ENCODE measurements at places on chromosomes 3 and 15.

GRCh38 chr3:1583044-1583443 is 490.2 kb downstream of the CNTN6 start:
- DNase-seq, result no peak

- no peak for DNase-seq
Observed at GRCh38 chr15:57505949-57506391, 85.7 kb upstream of the MYZAP start.

GRCh38 chr15:72271895-72272212 is 500 bp downstream of the PARP6 start:
- DNase-seq, result peak; percentile 18

- DNase-seq, result no peak
Observed at GRCh38 chr3:25944329-25944728, 154.4 kb downstream of the OXSM start.

Measured in suppressor macrophage (primary cell).